ENCODE measurements at places on chromosomes 7 and 10.
A peak's percentile ranks its signal among the peaks of the same experiment; 100 is the strongest.

DNA sequence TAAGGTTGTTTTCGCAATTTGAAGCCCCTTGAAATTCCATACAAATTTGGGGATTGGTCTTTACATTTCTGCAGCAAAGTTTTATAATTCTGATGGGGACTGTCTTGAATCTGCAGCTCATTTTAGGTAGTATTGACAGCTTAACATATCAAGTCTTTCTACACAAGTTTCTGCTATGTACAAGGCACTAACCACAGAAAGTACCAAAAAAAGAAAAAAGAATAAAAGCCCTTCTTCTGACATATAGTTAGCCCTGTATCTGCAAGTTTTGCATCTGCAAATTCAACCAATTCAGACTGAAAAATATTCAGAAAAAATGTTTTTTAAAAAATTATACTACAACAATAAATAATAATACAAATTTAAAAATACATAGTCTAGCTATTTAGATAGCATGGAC, 15.3 kb downstream of the POT1 start:
- no peak for DNase-seq

DNA sequence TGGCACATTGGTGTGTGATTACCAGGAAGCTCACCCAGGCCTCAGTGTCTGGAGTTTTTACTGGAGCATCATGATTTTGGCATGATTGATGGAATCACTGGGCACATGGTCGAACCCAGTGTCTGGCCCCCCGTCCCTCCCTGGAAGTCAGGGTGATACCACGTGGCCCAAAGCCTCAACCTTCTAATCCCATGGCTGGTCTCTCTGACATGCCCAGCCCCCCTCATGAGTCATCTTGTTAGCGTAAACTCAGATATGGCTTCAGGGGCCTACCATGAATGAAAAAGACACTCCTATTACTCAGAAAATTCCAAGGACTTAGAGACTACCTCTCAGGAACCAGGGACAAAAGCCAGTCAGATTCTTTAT, 109.3 kb downstream of the GRK5 start:
- peak; percentile 96 for DNase-seq

GRCh38 chr7:94436018-94436604, 41.4 kb downstream of the COL1A2 start:
- DNase-seq: peak; percentile 83

DNA sequence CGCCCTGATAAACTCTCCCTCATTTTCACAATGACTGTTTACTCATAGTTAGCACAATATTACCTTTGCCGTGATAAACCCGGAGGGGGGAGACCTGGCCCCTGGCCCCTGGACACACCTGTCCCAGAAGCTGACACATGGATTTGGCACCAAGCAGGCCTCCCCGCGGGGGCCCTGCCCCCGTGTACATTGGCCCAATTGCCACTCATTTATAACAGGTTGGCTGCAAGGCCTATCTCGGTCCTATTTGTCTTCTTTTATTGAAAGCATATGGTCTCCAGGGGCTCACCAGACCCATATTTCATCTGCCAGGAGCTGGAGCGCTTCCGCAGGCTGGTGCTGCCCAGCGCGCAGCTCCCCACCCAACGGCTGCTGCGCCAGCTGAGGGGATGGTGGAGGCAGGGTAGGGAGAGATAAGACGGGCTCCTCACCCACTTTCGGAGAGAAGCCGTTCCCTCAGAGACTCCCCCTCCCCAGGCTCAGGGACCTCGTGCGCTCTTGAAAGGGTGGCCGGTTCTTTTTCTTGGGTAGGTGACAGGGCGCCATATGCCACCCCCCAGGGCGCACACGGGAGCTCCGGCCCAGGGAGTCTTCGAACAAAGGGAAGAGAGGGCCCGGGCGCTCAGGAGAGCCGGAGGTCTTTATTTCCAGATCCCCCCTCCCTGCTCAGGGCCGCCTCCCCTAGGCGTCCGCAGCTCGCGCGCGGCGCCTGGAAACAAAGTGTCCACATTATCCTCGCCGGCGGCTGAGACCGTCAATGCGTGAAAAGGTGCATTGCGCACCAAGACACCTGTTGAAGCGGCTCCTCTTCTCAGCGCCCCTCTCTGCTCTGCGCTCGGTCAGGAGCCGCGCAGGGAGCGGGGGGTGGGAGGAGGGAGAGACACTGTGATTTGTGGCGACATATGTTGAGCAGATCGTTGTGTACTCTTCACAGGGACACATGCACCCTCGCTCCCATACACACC, 4.3 kb upstream of the NEUROG3 start:
- no peak for DNase-seq

GRCh38 chr10:11387044-11387443, 224.4 kb downstream of the USP6NL start:
- DNase-seq: no peak

- no peak for DNase-seq
These were observed 63.1 kb upstream of the CNTNAP2 start for GRCh38 chr7:146053492-146053891.

- DNase-seq: no peak
These were observed 90.6 kb downstream of the CARD11 start for GRCh38 chr7:2953099-2953498.

- DNase-seq: peak; percentile 81
These were observed 83.1 kb upstream of the IGFBP3 start for GRCh38 chr7:46003896-46004875.

- DNase-seq: peak; percentile 54
These were observed 481 bp downstream of the SFTPA2 start for GRCh38 chr10:79559726-79560125.

DNA sequence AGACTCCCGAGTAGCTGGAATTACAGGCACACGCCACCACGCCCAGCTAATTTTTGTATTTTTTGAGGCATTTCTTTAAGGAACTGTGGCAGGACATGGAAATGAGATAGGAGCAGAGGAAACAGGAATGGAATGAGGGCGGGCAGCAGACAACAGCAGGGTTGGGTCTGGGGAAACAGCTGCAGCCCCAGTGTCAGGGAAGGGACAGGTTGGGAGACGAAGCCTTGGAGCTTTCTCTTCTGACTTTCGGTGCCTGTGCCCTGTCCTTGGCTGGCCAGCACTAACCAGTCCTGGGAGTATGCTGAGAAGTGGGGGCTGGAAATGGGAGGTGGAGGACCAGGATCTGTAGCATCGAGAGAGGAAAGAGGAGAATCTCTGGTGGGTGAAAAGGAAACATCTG, 47.4 kb downstream of the ATOH7 start:
- no peak for DNase-seq

DNA sequence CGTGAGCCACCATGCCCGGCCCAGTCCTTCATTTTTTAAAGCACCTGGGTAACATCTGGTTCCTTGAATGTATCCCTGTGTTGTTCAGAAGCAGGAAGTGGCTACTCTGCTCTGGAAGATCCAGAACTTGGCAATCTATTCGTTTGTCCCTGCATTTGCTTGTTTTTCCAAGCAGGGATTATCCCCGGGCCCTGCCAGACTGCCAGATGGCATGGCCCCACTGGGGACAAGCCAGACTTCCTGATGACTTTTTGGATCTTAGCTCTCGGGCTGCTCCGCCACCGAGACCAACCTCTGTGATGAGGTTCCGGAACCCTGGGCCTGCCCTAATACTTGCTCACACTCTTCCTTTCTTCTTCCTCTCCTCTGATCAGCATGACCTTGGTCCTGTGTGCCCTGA, 496.7 kb downstream of the TYW1 start:
- no peak for DNase-seq

DNA sequence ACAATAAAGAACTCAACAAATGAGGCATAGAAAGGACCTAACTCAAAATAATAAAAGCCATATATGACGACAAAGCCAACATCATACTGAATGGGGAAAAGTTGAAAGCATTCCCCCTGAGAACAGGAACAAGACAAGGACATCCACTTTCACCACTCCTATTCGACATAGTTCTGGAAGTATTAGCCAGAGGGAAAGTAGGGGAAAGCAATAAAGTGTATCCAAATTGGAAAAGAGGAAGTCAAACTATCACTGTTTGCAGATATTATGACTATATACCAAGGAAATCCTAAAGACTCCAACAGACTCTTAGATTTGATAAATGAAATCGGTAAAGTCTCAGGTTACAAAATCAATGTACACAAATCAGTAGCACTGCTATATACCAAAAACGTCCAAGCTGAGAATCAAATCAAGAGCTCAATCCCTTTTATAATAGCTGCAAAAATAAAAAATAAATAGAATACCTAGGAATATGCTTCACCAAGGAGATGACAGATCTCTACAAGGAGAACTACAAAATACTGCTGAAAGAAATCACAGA, 4.8 kb downstream of the ANXA7 start:
- no peak for DNase-seq

DNA sequence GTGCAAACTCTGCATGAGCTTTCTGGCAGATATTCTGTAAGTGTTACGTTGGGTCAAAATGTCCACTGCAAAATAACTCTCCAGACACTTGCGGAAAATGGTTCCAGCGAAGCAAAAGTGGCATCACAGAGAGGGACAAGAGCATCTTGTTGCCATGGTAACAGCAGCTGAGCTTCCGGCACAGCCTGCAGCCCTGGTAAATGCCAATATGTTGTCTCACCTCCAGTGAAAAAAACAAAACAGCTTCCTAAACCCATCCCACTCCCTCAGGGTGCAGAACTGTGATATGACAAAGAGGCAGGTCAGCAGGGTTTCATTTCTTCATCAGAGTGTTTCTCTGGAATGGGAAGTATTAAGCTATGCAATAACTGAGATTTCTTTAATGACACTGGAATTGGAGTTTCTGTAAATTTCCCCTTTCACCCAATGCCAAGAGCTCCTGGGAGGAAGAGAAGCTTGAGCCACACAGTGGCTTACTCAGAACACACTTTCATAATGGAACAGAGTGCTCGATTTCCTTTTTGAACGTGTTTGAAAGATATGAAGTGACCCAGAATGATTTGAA, 65.6 kb downstream of the FOXI2 start:
- no peak for DNase-seq

DNA sequence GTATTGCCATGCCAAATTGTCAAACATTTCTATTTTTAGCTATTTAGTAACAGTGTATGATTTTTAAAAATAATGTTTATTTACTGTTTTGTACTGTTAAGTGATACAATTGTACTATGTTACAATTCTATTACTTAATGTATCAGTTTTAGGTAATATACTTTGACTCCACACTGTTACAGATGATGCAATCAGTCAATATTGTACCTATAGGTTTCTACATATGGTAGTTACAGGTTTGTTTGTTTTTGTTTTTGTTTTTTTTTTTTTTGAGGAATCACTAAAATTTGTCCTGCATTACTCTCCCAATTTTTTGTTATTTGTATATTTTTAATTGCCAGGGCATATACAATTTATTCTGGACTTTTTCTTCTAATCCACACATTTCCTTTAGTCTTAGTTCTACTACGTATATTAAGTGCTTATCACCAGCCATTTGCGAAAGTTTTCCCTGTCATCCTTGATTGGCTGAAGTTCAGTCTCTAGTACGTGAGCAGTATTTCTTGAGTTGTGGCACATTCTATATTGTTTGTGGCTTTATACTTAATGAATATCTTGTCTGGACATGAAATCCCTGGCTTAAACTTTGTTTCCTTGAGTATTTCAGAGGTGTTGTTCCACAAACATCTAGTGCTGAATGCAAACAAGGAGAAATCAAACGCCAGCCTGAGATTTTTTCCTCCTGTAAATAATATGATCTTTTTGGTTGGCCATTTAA, 114.1 kb downstream of the MAGI2 start:
- DNase-seq: no peak

GRCh38 chr7:102147008-102147407, 139.7 kb upstream of the SH2B2 start:
- DNase-seq: no peak

- no peak for DNase-seq
These were observed 52.0 kb upstream of the KCTD7 start for GRCh38 chr7:66576646-66577045.

- peak; percentile 38 for DNase-seq
These were observed 405.5 kb upstream of the C7orf33 start for GRCh38 chr7:148185041-148185440.

GRCh38 chr7:37410305-37411229, 38.1 kb downstream of the ELMO1 start:
- no peak for DNase-seq

DNA sequence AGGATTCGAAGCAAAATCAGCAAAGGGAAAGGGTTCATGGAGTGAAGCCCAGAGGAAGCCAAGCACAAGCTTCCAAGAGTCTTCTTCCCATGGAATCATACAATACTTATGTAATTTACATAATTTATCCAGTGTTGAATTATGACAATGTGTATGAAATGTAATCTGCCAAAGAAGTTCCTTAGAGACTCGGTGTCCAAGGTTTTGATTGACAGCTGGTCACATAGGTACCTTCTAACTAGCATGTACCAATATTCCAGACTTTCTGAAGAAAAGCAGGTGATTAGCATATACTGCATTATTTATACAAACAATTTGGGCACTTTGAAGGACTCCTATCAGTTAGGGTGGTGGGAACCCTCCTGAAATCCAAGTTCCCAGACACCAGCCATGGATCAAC, 35.3 kb downstream of the ANKIB1 start:
- DNase-seq: no peak

DNA sequence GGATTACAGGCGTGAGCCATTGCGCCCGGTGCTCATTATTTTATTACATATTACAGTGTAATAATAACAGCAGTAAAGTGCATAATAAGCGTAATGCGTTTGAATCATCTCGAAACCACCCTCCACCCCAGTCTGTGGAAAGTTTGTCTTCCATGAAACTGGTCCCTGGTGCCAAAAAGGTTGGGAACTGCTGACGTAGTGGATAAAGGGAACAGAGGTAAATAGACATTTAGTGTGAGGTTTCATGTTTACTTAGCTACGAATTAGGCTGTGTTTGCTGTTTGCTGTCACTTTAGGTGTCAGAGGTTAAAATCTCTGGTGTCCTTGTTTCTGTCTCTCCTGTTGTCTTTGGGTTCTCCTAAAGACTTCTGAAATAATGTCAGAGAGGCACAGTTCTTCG, 60.3 kb upstream of the SLC39A12 start:
- no peak for DNase-seq

DNA sequence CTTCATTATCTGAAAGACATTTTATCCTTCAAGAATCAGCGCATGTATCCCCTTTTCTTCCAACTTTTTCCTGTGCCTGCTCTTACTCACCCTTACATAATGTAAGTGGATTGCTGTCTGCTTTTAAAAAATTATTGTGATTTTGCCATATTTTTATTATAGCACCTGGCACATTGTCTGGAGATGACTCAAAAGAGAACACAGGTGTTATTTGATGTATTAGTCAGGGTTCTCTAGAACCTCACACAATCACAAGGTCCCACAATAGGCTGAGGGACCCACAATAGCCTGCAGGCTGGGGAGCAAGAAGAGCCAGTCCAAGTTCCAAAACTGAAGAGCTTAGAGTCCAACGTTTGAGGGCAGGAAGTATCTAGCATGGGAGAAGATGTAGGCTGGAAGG, 390.0 kb downstream of the EXOC4 start:
- no peak for DNase-seq

GRCh38 chr10:75334720-75335119, 66.8 kb downstream of the ZNF503 start:
- peak; percentile 27 for DNase-seq

GRCh38 chr10:116457488-116457887, 29.8 kb downstream of the PNLIPRP3 start:
- DNase-seq: no peak

DNA sequence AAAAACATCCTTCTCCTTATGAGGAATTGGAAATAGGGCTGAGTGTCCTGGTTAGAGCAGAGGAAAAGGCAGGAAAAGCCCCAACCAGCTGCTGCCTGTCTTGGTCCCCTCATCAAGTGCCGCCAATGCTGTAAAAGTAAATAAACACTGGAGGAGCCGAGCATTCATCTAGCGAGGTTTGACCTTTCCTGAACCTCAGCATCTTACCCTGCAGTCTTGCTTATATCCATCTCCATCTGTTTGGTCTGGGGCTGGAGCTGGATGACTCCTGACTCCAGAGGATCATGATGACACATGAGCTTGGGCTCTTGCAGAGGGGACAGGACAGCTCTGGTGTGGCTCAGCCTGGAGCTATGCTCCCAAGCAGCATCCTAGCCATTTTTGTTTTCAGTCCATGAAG, 501.1 kb downstream of the TNS3 start:
- DNase-seq: peak; percentile 36
